Epithelial cell of prostate (primary cell): ENCODE measurements at places on chromosomes 7 and 10.

DNA sequence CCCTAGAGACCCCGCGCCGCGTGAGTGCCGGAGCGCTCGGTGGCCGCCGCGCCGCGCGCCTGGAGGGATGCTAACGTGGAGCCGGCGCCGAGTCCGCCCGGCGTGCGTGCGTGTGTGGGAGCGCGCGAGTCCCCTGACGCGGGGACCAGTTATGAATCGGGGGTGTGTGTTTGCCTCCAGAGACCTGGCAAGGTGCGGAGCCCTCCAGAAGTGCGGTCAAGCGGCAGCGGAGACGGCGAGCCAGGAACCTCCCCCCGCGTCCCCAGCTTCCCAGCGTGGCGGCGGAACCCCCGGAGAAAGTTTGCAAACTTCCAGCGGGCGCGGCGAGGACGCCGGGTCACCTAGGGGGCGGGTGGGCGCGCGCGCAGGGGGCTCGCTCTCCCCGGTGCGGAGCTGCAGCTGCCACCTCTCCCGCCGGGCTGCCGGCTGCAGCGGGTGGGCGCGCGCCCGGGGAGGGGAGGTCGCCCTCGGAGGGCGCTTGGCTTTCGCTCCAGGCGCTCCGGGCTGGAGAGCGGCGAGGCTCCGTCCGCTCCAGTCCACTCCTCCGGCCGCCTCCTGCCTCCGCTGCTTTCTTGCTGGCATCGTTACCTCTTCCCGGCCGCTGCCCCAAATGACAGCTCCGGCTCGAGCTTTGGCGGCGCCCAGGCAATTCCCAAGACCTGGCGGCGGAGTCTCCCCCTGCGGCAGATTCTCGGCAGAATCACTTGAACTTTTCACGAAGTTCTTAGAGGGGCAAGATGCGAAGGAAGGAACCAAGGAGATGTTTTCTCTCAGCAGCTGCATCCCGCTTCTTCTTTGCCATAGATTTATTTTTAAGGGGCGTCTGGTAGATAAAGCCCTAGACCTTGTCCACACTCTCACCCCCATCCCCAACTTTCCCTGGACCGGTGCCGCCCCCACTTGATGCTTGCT lies 2.3 kb upstream of the CREB5 start:
- no peak for DNase-seq

DNA sequence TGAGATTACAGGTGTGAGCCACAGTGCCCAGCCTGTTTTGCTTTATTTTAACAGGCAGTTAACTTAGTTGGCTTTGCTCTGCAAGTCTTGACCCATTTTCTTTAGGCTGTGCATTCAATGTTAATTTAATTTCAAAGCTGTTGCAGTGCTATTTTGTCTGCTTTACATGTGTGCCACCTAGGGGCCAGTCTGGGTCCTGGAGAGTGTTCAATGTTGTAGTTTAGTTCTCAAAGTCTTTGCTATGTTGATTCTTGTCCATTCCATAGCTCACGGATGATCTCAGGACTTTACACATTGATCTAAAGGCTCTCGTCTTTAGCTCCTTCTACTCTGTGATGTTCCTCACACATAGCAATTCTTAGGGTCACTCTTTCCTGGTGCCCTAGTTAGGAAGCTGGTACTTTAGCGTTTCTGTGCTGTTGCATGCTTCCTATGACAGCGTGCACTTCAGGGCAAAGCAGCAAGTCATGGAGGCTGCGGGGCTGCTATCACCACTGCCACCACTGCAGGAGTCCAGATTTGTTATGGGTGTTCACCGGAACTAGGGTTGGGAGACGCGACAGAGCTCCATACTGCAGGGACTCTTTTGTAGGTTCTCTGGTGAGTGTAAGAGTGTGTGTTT lies 16.4 kb upstream of the ABCA13 start:
- no peak for DNase-seq

DNA sequence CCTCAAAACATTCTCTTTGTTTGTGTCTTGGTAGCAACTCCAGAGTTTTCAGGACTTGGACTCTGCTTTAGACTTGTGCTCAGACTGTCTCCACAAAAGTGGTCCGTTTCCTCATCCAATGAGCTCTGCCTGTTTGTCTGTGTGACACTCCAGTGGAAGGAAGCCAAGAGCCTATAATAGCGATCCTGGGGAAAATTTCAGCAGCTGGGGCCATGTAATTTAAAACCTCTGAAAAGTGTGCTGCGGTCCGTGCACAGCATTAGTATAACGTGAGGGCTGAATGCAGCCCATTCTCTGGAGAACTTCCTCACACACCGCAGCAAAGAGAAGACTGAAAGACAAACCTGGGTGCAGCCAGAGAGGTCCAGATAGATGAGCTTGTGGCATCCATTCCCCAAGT lies at the start of gene LRRC17:
LRRC17 (plus strand) TSS at position 259 of the 400 bp plus-strand sequence. CDS start 20,914 bp downstream, outside the sequence.
- DNase-seq = no peak

DNA sequence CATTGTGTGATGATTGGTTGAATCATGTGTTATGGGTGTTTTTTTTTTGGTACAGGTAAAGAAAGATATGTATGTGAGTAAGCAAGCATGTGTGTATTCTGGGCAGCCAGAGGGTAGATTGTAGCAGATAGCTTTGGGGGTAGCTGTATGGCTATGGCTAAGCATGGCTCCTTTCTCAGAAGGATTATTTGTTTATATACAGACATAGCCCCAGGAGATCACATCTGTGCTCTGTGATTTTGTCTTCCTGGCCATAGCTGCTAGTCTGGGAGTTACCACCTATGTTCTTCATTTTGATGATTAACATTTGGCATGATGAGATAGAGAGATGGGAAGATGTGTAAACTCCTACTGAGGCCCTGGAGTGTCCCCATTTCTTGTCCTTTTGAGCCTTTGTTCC lies 23.2 kb upstream of the ICA1 start:
- DNase-seq = no peak

- no peak for DNase-seq
Measured at GRCh38 chr10:11143242-11143641, 125.6 kb downstream of the CELF2 start.

DNA sequence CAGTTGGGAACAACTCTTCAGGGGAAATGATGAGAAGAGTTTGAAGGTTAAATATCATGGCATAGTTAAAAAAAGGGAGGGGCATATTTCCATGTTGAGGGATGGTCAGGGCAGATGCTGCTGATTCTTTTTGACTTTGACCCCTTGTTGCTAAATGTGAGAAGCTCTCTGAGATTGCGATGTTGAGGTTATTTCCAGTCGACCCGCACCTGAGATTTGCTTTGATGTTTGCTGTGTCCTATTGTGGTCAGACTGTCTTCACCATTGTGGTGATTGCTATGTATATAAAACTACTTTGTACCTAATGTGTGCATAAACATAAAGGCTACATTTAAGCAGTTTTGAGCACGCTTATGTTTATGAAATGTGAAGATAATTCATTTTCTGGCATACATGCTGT lies 90.9 kb downstream of the BBS9 start:
- no peak for DNase-seq

GRCh38 chr7:69871213-69871885 lies 273.1 kb downstream of the AUTS2 start:
- peak; percentile 64 for DNase-seq

- no peak for DNase-seq
Measured at GRCh38 chr10:2978111-2978510, 89.2 kb upstream of the PFKP start.

GRCh38 chr10:22833781-22834180 lies 94.1 kb upstream of the ARMC3 start:
- no peak for DNase-seq
